ENCODE measurements at places on chromosomes 11 and 22.
A peak's percentile ranks its signal among the peaks of the same experiment; 100 is the strongest.

DNA sequence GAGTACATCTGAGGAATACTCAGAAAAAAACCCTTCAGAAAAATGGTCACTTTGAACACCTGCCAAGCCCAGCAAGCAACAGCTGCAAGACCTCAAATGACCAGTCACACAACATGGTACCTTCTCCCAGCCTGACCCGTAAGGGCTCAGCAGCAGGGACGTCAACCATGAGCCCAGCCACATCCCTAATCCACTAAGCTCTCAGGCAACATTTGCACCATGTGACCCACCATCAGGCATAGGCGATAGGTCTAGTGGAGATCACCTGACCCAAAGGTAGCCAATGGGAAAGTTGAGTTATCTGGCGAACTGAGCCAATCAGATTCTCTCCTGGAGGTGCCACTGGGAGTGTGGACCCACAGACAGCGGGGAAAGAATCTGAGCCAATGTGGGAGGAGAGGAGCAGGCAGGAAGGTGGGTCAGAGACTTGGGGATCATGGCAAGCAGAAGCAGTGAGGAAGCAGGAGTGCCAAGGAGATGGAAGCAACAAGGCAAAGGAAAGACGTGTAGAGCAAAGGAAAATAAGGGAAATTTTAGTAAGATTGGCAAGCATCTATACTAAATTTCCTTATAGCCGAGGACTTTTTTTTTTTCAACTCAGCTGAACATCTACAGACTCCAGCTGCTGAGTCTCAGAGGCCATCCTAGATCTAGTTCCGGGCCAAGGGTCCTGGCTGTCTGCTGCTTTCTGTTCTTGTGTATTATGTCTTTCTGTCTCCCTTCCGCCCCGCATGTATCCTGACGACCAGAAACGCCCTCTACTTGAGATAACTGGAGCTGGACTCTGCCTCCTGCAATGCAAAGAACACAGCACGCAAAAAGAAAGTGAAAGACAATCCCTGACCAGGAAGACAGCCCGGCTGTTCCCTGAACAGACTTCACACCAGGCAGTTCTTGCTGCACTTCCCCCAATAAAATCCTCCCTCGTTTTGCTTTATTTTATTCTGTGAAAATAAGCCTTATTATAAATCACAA, 11.0 kb upstream of the PLAAT2 start:
- peak; percentile 40 for DNase-seq

DNA sequence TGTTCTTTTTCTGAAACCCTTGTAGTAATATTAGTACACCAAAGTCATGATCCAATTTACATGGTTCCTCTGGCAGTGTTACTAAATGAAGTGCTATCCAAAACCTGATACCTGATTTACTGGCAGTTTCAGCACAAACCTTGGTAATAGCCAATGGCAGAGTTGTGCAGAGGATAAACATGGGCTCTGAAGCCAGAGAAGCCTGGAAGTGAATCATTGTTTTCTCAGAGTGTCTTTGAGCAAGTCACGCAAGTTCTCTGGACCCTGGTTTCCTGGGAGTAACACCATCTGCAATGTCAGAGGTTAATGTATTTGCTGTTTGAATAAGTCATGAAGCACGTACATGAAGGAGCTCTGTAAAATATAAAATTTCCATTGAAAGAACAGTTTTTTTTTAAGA, 222.3 kb upstream of the NARS2 start:
- DNase-seq: no peak

DNA sequence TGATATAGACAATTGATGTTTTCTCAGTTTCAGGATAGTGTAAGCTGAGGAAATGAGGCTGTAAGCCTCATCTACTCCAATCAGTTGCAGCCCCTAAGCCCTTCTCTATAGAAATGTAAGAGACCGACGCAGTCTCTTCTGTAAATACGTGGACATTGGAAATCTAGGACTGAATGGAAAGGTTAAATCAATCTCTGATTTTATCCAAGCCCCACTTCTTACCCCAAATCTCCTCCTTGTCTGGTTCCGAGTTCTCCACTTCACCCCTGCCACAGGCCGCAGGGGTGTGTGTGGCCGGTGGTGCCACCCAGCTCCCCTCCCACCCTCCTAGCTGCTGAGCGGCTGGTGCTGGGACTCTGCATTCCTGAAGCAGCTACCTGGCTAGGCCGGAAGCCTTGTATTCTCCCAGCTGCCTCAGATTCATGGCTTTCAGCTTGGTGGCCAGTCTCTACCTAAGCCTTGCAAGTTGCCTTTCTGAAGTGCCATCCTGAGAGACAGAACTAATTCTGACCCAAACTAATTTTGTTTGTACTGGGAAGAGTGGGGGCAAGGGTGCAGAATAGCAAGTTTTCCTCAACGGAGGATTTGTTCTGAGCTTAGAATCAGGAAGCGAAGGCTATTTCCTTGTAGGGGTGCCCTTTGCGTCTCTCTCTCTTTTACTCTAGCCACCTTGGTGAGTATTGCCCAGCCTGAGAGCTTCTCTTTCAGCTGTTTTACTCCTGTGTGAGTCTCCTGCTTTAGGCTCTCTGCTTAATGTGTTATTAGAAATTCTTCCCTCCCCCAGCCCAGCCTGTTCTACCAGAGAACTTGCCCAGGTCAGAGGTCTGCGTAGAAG, 749 bp downstream of the VWA5A start:
- no peak for DNase-seq

DNA sequence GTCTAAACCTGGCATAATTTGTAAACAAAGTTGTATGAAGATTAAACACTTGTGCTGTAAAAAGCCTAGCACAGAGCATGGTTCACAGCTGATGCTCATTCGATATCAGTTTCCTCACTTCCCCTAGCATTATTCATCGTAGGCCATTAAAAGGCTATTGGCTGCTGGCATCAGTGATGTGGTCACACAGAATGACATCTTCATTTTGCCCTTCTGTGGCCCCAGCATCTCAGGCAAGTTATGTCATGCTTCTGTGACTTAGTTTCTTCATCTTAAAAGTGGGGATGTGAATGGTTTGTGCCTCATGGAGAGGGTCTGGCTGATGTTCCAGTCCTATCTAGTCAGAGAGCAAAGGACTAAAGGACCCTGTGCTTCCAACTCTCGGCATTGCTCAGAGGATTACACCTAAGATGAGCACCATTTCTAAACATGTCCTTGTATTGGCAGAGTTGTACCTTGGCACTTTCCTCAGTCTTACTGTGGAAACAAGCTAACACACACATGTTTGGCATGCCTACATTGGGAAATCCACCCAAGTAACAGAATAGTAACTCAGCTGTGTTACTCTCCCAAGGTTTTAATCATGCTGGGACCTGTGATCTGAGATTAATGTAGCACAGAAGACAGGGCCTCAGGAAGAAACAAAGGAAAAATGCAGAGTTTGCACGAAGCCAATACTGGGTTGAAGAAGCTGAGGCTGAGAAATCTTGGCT, 83.5 kb upstream of the OR9Q1 start:
- DNase-seq: no peak

DNA sequence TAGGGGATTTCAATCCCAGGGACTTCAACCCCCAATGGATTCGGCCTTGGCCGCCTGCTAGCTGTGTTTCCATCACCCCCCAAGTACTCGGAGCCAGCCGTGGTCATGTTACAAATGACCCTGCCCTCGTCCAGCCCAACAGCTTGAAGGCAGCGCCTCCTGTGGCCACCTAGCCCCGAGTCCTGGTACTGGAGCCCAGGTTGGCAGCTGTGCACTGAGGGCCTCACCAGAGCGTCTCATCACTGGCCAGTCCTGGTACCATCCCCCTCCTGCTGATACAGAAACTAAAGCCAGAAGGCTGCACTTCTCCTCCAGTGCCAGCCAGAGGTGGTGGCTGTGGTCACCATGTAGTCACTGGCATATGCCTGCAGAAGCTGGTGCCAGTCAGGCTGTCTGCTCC, 44.9 kb upstream of the FADD start:
- no peak for DNase-seq

GRCh38 chr22:40107244-40107643, 70.5 kb upstream of the TNRC6B start:
- no peak for DNase-seq

DNA sequence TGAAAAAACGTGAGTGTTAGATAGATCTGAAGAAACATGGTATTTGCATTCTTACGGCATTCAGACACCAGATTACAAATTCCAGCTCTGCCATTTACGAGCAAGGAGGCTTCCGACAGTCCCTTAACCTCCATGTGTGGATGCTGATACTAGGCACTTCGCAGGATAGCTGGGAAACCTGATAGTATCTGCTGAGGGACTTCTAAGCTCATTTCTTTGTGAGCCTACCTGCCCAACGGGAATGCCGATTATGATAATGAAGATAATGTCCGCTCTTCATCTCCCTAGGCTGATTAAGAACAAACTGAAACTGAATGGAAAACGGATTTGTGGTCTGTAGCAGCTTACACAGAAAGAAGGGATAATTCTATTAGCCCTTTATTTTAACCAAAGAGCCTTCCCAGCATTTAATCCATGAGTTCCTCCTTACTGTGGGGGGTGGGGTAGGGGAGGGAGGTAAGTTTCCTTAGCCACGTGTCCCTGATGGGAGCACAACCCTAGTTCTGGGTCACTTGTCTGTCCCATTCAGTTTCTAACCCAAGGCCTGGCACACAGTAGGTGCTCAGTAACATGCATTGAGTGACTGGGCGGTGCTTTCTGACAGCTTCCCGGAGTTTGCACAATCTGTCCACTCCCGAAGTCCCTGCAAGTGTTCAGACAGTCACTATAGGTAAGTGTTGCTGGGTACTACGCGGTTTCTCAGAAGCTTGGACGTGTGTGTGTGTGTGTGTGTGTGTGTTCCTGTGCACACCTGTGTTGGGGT, 39.2 kb downstream of the CD6 start:
- no peak for DNase-seq

DNA sequence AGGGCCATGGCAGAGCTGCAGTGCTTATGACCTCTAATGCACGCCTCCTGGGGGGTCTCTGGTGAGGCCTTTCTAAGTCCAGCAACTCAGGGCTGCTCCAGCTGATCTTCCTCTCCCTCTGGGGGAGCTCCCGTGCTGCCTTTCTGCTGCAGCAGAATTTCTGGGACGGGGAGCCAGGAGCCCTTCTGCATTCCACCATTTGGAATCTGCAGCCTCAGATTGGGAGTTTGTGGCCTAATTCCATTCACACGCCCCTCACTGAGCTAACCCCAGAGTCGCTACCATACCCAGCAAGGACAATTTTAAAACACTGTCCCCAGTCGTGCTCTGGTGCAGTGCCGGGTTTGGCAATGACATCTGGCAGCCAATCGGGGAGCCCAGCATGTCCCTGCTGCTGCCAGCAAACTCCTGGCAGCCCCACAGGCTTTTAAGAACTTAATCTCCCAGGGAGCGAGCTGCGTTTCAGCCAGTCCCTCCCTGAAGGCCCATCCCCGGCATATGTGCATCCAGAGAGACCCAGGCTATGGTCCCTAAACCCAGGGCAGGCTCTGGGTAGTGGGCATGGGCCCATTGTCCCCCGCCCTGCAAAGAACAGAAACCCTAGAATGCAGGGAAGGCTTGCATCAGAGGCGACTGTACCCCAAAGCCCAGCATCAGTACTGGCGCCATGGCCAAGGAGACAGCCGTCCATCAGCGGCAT, 4.7 kb downstream of the SHANK2 start:
- DNase-seq: no peak

- no peak for DNase-seq
These were observed 32.2 kb downstream of the CYTH4 start for GRCh38 chr22:37314315-37315074.

DNA sequence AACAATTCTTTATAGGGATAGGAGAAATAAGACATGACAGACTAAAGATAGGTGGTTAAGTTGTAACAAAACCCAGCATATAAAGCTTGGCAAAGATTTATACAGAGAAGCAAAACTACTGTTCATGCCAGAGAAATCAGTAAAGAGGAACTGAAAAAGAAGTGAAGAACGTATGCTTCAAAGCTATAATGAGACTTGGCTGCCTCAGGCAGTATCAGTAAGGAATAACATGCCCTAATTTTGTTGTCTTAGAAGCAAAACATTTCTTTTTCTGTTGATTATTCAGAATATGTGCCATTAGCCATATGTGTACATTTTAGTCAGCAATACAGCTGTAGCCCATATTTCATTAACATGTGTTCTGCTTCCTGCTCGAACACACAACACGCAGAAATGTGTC, 403.2 kb downstream of the NELL1 start:
- no peak for DNase-seq

- DNase-seq: peak; percentile 29
These were observed 303.8 kb downstream of the NTM start for GRCh38 chr11:131674051-131674755.

- DNase-seq: no peak
These were observed 27.2 kb downstream of the STIM1 start for GRCh38 chr11:3882655-3883054.

DNA sequence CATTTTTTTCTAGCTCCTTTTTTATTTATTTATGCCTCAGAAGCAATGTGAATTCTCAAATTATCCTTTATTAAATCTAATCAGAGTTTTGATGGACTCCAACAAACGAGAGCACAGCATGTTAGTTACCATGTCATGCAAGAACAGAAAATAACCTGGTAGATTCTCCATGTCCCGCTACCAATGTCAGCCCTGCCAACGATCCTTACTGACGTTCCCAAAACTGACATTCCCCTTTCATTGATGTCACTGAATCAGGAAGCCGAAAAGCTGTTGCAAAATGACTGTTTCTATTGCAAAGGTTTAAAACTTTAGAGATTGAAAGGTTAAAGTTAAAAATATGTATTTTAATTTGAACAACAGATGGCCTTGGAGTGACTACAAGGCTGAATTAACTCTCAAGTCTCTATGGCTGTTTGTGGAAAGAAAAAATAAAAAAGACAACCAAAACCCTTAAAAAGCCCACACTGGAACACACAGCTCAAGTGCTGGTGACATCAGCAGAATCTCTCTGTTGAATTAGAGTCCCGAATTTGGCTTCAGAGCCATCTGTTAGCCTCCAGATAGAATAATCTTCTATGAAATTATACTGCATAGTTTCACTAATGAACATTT, 96.8 kb downstream of the BDNF start:
- no peak for DNase-seq

DNA sequence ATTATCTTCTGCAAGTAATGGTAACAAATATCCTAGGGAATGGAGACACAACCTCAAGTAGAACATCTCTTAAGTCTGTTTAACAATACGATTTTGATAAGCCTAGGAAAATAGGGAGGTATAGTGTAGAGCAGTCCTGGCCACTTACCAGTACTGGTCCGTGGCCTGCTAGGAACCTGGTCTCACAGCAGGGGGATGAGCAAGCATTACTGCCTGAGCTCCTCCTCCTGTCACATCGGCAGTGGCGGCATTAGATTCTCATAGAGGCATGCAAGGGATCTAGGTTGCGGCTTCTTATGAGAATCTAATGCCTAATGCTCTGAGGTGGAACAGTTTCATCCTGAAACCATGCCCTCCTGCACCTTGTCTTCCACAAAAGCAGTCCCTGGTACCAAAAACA, 4.4 kb downstream of the OR51V1 start:
- no peak for DNase-seq

GRCh38 chr11:77658213-77659013, 20.8 kb upstream of the CLNS1A start:
- no peak for DNase-seq

- no peak for DNase-seq
These were observed 393.1 kb downstream of the ETS1 start for GRCh38 chr11:128194216-128194615.

- DNase-seq: no peak
These were observed 670 bp downstream of the LSP1 start for GRCh38 chr11:1853376-1854131.

All from NCI-H1092 (cell line).